Cardiac septum (tissue), 1 donor: ENCODE measurements at places on chromosomes 16 and 17. TPM values are rescaled to one million over a fixed set of nuclear protein-coding genes. Genes with fewer than 3 reads are reported as not detected.

PIPOX gene
- total RNA-seq = 0.57 TPM

VAC14 gene
- total RNA-seq = 19.0 TPM

PTX4 gene
- total RNA-seq = not detected

ENO3 gene
- 382 TPM for total RNA-seq

EVPL gene
- 0.05 TPM for total RNA-seq

NTN3 gene
- total RNA-seq = 0.30 TPM

ACE gene
- total RNA-seq = 11.6 TPM

SLC12A3 gene
- not detected for total RNA-seq
